ENCODE measurements at places on chromosomes 1 and 21.

- peak; percentile 71 for DNase-seq
These were observed 12.9 kb upstream of the RNU1-4 start for GRCh38 chr1:16727190-16728111.

- DNase-seq, result no peak
These were observed 4.1 kb upstream of the GREM2 start for GRCh38 chr1:240616018-240616417.

DNA sequence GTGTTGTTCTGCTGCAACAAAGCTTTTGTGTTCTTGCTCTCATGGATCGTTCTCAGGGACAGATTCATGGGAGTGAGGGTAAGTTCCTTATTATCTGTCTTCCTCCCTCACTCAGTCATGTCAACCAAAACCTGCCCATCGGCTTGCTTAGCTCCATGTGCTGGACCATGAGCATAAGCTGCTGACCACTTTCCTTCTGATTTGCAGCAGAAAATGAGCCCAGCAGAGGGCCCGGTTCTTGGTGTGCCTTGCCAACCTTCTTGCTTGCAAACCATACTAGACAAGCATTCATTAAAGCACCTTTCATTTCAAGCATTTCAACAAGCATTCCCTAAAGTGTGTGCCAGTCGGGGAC is 64.0 kb upstream of the COA6 start:
- no peak for DNase-seq

DNA sequence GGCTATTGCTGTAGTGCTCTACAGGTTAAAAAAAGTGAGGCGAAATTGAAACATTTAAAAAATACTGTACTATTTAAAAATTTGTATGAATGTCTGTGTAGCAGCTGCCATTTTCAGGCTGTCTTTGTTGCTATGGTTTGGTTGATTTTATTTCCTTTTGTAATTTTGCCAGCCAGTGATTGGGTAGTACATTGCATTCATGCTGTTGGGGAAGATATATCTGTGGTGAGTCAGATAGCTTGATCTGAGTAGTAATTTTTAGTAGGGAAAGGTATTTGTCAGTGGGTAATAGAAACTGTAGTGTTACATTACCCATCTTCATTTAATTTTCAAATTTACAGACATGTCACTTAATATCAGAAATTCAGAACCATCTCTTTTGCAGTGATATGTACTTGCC is 15.0 kb downstream of the NFIA start:
- DNase-seq, result no peak
